ENCODE measurements at places on chromosomes 1 and 21.

DNA sequence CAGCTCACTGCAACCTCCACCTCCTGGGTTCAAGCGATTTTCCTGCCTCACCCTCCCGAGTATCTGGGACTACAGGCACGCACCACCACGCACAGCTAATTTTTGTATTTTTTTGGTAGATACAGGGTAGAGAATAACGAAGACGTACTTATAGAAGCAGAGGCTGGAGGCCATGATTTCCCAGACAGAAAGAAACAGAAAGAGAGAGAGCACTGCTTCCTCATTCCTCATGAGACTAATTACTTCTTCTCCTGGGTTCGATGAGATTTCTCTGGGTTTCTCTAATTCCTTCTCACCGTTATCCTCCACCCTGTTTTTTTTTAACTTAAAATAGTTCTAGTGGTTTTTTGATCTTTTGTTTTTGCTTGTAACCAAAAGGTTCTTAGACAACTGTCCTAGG lies 23.4 kb upstream of the PTP4A2 start:
- DNase-seq = no peak

- no peak for DNase-seq
Measured at GRCh38 chr1:59193443-59194093, 103.3 kb upstream of the FGGY start.

DNA sequence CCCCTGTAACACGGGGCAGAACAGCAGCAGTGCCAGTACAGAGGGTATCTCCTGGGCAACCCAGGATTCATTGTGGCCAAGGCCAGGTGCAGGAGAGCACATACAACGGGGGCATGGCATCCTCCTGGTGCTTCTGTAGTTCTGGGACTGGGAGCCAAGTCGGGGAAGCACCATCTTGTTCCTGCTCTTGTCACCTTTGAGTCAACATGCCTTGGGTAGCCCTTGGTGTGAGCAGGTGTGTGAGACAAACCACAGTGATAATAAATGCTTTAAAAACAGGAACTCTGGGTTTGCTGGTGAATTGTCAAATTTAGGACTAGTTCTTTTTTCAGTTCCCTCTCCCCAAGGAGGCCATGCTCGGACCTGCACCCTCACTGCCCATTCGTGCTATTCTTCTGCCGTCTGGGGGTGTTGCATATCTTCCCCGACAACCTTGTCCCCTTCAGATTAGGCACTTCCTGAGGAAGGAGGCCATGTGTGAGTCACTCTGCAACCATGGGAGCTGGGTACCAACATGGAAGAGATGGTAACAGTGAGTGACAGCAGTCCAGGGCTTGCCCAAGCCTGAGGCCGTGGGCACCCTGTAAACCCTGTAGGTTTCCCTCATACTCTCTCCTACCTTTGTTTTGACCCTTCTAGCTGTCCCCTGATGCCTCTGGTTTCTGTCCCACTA lies 150.2 kb downstream of the GRIK3 start:
- no peak for DNase-seq

- DNase-seq = no peak
Measured at GRCh38 chr21:44566403-44566802, 7.1 kb upstream of the KRTAP10-4 start.

DNA sequence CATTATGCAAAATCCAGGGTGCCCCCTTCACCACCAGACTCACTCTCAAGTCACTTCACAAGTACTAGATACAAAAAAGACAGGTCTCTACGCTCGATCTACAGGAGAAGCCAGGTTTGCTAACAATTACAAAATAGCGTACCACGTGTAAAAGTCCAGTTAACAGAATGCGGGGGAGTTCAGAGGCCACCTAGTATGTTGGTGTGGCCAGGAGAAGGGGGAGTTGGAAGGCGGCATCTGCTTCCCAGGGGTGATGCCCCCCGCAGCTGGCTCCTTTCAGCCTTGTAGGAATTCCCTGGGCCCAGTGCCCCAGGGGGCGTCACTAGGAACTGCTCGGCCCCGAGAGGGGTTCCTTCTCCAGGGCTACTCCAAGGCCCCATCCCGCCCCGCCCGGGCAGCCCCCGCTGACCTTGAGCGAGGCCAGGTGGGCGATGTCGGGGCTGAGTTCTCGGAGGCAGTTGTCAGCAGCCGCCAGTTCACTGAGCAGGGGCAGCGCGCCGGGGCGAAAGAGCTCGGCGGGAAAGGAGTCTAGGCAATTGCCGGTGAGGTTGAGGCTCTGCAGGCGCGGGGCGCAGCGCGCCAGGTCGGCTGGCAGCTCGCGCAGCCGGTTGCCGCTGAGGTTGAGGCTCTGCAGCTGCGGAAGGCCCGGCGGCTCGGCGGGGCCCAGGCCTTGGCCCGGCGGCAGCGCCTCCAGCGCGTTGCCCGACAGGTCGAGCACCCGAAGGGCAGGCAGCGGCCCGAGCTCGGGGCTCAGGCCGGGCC lies 664 bp downstream of the LRRC47 start:
- DNase-seq = no peak

DNA sequence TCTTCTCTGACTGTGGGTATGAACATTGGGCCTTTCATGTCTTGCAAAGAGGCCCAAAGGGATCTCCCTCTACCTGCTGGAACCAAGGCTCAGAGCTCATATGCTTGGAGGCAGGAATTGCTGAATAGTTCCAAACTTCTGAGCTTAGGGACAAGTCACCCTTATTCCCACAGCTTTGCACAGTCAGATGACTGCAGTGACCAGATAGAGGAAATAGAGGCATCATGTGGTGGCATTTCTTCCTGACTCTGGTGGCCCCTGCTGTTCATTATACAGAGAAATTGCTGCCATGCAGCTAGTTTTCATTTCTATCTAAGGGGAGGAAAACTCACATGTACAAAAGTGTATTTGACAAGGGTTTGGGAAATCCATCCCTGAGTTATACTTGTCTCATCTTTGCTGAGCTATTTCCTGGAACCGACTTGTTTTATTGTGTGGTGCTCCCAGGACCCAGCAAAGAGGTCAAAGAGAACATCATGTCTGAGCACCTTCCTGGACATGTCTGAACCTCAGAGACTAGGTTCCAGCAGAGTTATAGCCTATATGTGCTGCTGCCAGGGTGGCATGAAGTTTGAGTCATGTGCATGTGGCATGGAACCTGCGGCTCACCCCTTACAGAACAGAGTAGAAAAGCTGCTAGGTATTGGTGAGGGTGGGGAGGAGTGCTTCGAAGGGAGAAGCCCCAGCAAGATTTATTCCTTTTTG lies 131.2 kb downstream of the PIK3R3 start:
- no peak for DNase-seq

- no peak for DNase-seq
Measured at GRCh38 chr21:38917043-38917774, 111.5 kb downstream of the ETS2 start.

GRCh38 chr1:151108331-151108730 lies 37.8 kb downstream of the GABPB2 start:
- DNase-seq = no peak

GRCh38 chr1:12040457-12041051 lies 21.3 kb downstream of the MIIP start:
- no peak for DNase-seq

DNA sequence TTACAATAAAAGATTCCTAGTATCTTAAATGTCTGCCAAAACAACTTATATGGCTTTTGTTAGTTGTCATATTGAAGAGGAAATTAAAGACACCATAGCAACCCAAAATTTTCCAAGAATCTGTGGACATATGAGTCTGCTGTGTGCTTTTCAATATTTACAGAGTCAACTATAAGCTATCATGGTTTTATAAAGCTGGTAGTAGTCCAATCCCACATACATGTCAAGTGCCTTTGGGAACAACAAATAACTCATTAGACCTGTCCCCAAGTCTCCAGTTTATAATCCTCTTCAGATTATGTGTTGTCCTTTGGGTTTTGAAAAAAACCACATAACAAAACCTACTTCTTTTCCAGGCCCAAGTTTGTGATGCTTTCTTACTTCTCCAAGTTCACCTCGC lies 293.8 kb upstream of the USP25 start:
- DNase-seq = no peak

GRCh38 chr1:156504438-156504813 lies 3.9 kb upstream of the MEF2D start:
- no peak for DNase-seq

- DNase-seq = no peak
Measured at GRCh38 chr1:172071746-172072145, 230.4 kb downstream of the DNM3 start.

- no peak for DNase-seq
Measured at GRCh38 chr1:154729031-154729442, 121.1 kb upstream of the ADAR start.

GRCh38 chr1:204338997-204339396 lies 20.7 kb downstream of the PLEKHA6 start:
- no peak for DNase-seq

GRCh38 chr1:11422686-11423085 lies 56.3 kb upstream of the DISP3 start:
- no peak for DNase-seq

- no peak for DNase-seq
Measured at GRCh38 chr1:199843861-199844260, 183.6 kb upstream of the NR5A2 start.

GRCh38 chr1:155084722-155085503 lies 6.3 kb downstream of the EFNA3 start:
- DNase-seq = peak; percentile 81

DNA sequence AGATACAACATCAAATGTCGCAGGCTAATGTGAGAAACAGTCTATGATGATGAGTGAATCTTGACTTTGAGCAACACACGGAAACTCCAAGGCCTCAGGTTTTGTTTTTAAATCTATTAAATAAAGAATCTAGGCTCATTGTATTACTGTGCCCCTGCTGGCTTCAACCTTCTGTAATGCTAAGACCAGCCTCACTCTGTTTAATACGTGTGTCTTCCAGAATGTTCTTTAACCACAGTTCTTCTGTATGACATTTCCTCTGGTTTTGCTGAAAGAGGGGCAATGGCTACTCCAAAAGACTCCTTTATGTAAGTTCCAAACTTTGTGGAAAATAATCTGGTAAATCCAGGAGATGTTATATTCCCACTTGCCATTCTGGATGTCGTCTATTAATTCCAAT lies 101.1 kb upstream of the TIAM1 start:
- no peak for DNase-seq

- DNase-seq = no peak
Measured at GRCh38 chr1:29747196-29747595, 510.9 kb downstream of the PTPRU start.

- no peak for DNase-seq
Measured at GRCh38 chr1:1399872-1400575, 889 bp upstream of the CCNL2 start.

GRCh38 chr1:37147906-37148305 lies 113.6 kb upstream of the GRIK3 start:
- no peak for DNase-seq

DNA sequence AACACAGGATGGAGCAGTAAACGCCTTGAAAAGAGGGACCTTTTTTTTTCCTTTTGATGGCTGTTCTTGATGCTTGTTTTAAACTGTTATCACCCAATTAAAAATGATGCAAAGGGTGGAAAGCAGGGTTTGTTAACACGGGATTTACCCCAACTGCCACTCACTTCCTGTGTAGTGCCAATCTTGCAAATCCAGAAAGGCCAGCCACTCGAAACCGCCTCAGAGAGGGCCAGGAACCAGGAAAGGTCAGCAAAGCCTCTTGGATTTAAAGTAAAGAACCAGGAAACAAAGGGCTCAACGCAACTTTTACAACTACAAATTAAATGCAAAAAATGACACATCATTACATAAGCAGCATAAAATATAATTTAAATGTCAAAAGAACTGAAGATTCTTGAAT lies 347.4 kb downstream of the PDE4B start:
- no peak for DNase-seq
